ENCODE measurements at places on chromosomes 16 and 17.

- DNase-seq, result peak; percentile 12
Measured at GRCh38 chr17:71983828-71984227, 137.0 kb upstream of the SOX9 start.

DNA sequence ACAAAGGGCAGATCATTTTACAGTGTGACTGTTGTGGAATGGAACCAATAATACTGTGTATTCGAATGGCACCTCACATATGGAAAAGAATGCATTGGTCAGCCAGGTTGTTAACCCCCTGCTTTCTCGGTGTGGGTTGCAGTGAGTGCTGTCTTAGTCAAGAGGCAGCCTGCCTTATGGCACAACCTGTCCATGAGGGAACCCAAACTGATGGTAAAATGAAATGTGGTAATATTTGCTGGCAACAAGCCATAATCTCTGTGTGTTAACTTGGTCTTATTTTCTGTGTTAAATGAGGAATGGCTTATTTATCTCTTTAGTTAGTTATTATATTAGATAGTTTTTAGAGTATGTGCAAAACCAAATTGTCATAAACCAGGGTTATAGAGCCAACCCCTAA lies 81.6 kb downstream of the TMC6 start:
- no peak for DNase-seq

- no peak for DNase-seq
Measured at GRCh38 chr16:19095654-19096053, 18.1 kb upstream of the ITPRIPL2 start.

GRCh38 chr16:69905171-69905555 lies 46.0 kb upstream of the CLEC18A start:
- no peak for DNase-seq

GRCh38 chr17:71881581-71881980 lies 239.2 kb upstream of the SOX9 start:
- no peak for DNase-seq
